ENCODE measurements at places on chromosomes 13 and 19. TPM values are rescaled to one million over a fixed set of nuclear protein-coding genes. Genes with fewer than 3 reads are reported as not detected.
A peak's percentile ranks its signal among the peaks of the same experiment; 100 is the strongest.

- H3K4me3 ChIP-seq = no peak overlapping the region
- H3K4me1 ChIP-seq = no peaks in the 10 kb centered on the region
- no peak overlapping the region for H3K27ac ChIP-seq
- DNase-seq = no peak
- H3K36me3 ChIP-seq = no peaks in the 10 kb centered on the region
- H3K27me3 ChIP-seq = no peaks in the 10 kb centered on the region
Observed at GRCh38 chr19:38213911-38214625, 10.0 kb downstream of the DPF1 start.

DNA sequence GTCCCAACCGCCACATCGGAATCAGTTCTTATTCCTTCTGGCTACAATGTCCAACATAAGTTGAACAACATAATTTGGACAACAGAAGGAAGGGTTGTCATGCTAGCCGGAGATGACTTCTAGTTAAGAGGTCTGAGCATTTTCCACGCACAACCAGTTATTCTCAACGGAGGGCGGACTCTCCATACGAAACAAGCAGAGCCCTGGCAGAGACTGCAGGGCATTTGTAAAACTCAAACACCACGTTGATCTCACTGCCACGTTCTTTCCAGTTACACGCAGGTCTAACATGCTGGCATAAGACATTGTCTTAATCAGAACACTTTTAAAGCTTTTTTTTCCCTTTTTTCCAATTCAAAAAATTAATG is 38.3 kb upstream of the DCUN1D2 start:
- no peak overlapping the region for H3K4me3 ChIP-seq
- no peaks in the 10 kb centered on the region for H3K27me3 ChIP-seq
- DNase-seq = no peak
- peaks cover 2% of the 10 kb centered on the region for H3K36me3 ChIP-seq
- H3K27ac ChIP-seq = no peak overlapping the region

DNA sequence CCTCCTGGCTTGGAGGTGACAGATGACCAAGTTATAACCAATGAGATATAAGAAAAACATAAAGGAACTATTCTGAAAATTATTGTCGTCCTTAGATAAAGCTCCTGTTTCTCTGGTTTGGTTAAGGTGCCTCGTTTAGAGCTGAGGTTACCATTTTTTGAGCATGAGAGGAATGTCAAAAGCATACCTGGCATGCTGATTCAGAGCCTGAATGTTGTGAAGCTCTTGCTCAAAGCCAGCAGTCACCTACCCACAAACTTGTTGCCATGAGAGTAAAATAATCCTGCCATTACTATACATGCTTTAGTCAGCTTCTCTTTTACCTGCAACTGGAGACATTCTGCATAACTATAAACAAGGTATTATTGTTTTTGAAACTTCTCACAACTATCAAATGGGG is 1116.2 kb downstream of the DIAPH3 start:
- no peaks in the 10 kb centered on the region for H3K4me1 ChIP-seq
- H3K27ac ChIP-seq = no peak overlapping the region
- DNase-seq = no peak

GRCh38 chr13:95547531-95548167 is 4.9 kb upstream of the CLDN10 start:
- no peak for DNase-seq
- no peak overlapping the region for H3K27ac ChIP-seq
- H3K27me3 ChIP-seq = no peaks in the 10 kb centered on the region
- H3K36me3 ChIP-seq = no peaks in the 10 kb centered on the region
- no peaks in the 10 kb centered on the region for H3K4me1 ChIP-seq
- no peak overlapping the region for H3K4me3 ChIP-seq

Gene NECTIN2
- total RNA-seq = 127 TPM

DNA sequence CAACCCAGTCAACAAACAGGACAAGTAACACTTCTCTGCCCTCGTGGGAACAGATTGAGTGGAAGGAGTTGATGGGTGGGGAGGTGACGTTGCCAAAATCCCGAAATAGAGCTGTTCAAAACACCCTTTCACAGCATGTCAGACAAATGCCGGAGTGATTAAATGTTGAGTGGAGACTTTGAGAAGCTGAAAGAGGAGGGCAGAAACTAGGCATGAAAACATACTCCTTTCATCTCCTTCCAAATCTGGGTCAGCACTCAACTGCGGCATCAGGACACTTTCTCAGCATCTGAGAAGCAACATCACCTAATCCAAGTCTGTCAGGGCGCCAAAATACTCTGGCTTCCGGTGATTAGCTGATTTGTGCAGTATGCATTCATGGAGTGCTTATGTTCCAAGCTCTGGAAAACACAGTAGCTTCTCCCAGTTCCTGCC is 51.5 kb upstream of the MRI1 start:
- H3K4me1 ChIP-seq = no peaks in the 10 kb centered on the region
- no peak overlapping the region for H3K4me3 ChIP-seq
- no peak overlapping the region for H3K27ac ChIP-seq
- H3K27me3 ChIP-seq = no peaks in the 10 kb centered on the region

GRCh38 chr19:33740811-33741396 is 55.8 kb upstream of the KCTD15 start:
- no peaks in the 10 kb centered on the region for H3K27me3 ChIP-seq
- H3K4me1 ChIP-seq = no peaks in the 10 kb centered on the region
- no peaks in the 10 kb centered on the region for H3K36me3 ChIP-seq
- H3K27ac ChIP-seq = no peak overlapping the region

Gene OR4F17
- total RNA-seq = not detected

- no peak for DNase-seq
- no peak overlapping the region for H3K27ac ChIP-seq
- H3K4me3 ChIP-seq = no peak overlapping the region
- H3K27me3 ChIP-seq = no peaks in the 10 kb centered on the region
- H3K4me1 ChIP-seq = peaks cover 13% of the 10 kb centered on the region
Observed at GRCh38 chr19:4911786-4912672, 2.7 kb downstream of the UHRF1 start.

Gene IZUMO2
- total RNA-seq = not detected

Gene PLIN5
- total RNA-seq = 149 TPM

- H3K4me3 ChIP-seq = no peak overlapping the region
- no peak for DNase-seq
- no peaks in the 10 kb centered on the region for H3K4me1 ChIP-seq
- no peaks in the 10 kb centered on the region for H3K36me3 ChIP-seq
- no peaks in the 10 kb centered on the region for H3K27me3 ChIP-seq
Observed at GRCh38 chr13:37364007-37364406, 234.6 kb downstream of the POSTN start.

Gene CCDC8
- total RNA-seq = 0.51 TPM

DNA sequence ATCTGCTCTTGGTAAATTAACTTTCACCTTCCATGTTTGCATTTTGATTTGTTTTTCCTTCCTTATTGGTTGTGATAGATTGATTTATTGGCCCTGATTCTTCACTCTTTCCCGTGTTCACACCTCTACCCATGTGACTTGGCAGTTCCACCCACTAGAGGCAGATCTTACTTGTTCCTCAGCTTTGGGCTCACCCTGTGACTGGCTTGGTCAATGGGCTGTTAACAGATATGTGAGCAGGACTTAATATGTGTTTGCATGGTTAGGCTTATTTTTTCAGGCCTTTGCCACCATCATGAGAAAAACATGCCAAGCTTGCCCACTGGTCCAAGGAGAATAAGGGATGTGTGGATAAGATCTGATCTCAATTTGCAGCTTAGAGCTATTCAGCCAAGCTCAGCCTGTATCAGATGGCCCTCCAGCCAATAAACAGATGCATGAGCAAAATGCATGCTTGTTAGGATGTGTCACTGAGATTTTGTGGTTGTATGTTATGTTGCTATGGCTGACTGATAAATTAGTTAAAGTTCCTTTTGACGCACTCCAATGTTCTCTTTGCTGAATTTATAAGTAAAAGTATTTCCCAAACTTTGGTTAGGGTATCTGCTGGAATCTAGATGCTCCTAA is 48.0 kb downstream of the RGCC start:
- no peak overlapping the region for H3K27ac ChIP-seq
- no peak overlapping the region for H3K4me3 ChIP-seq
- no peaks in the 10 kb centered on the region for H3K27me3 ChIP-seq
- no peak for DNase-seq
- H3K4me1 ChIP-seq = no peaks in the 10 kb centered on the region

Gene LONP1
- 65.8 TPM for total RNA-seq

GRCh38 chr13:84831666-84832657 is 949.7 kb upstream of the SLITRK1 start:
- no peaks in the 10 kb centered on the region for H3K27me3 ChIP-seq
- no peak overlapping the region for H3K4me3 ChIP-seq
- no peak overlapping the region for H3K27ac ChIP-seq
- no peaks in the 10 kb centered on the region for H3K36me3 ChIP-seq

DNA sequence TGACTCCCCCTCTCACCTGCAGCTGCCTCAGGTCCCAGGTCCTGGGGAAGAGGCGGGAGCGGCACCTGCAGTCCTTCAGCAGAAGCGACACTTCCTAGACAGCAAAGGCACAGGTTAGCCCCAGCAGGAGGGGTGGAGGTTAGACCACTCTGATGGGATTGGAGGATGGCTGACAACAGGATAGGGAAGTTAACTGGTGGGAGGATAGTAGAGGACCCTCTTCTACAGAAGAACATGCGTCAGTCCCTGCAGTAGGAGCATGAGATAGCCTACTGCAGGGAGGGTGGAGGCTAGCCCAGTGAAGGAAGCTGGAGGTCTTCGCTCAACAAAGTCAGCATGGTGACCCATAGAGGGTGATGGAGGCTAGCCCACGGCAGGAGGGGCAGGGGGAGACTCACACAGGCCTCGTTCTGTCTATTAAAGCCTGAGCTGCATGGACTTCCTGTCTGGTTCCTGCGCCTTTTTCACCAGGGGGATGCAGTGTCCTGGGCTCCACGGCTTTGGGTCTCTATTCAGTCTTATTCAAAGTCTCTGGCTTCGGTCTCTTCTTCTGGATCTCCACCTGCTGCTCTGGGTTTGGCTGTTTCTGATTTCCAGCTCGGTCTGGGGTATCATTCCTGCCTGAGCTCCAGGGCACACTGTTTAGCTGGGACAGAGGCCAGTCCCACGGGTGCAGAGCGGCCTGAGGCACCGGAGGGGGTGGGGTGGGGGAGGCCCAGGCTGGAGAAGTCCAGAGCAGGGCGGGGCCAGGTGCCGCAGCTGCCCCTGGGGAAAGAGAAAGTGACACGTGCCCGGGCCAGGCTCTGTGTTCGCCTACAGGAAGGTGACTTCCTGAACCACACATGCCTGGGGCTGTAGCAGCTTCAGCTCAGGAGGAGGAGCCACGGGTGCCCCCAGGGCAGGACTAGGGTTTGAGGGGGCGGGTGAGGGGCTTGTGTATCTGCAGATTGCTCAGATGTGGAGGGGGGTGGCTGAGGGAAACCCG is 7.3 kb downstream of the IFNL3 start:
- H3K27me3 ChIP-seq = no peaks in the 10 kb centered on the region
- no peaks in the 10 kb centered on the region for H3K4me1 ChIP-seq
- DNase-seq = peak; percentile 90
- no peak overlapping the region for H3K27ac ChIP-seq
- no peaks in the 10 kb centered on the region for H3K36me3 ChIP-seq

Gene SOX1
- total RNA-seq = not detected

Gene MISP3
- total RNA-seq = 6.6 TPM

DNA sequence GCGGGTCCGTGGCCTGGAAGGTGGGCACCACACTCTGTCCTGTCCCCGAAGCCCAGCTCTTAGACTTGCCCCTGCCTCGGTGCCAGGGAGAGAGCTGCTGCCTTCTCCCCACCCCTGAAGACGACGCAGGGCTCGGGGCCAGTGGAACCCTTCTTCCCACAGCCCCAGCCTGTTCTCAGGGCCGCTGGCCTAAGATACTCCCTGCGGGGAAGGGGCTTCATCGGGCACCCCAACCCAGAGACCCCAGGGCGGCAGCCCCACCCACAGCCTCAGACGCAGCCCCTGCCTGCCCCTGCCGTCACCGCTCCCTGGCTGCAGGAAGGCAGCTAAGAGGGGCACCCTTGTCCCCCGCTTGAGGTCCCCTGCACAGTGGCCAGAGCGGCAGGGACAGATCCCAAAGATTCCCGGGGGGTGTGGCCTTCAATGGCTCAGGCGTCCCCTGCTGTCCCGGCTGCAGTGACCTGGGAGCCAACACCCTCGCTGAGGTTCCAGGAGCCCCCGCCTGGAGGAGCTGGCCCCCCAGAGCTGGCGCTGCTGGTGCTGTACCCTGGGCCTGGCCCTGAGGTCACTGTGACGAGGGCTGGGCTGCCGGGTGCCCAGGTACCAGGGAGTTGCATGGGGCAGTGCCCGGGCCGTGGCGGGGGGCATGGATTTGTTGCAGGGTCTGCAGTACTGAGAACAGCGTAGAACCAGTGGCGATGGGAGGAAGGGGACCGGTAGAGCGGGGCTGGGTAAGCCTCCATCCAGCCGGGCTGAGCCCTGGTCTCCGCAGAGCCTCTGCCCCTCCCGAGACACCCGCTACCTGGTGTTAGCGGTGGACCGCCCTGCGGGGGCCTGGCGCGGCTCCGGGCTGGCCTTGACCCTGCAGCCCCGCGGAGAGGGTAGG is 1.0 kb downstream of the AMH start:
- no peak for DNase-seq
- no peaks in the 10 kb centered on the region for H3K4me1 ChIP-seq
- no peak overlapping the region for H3K4me3 ChIP-seq
- H3K36me3 ChIP-seq = peaks cover 18% of the 10 kb centered on the region
- no peak overlapping the region for H3K27ac ChIP-seq

DNA sequence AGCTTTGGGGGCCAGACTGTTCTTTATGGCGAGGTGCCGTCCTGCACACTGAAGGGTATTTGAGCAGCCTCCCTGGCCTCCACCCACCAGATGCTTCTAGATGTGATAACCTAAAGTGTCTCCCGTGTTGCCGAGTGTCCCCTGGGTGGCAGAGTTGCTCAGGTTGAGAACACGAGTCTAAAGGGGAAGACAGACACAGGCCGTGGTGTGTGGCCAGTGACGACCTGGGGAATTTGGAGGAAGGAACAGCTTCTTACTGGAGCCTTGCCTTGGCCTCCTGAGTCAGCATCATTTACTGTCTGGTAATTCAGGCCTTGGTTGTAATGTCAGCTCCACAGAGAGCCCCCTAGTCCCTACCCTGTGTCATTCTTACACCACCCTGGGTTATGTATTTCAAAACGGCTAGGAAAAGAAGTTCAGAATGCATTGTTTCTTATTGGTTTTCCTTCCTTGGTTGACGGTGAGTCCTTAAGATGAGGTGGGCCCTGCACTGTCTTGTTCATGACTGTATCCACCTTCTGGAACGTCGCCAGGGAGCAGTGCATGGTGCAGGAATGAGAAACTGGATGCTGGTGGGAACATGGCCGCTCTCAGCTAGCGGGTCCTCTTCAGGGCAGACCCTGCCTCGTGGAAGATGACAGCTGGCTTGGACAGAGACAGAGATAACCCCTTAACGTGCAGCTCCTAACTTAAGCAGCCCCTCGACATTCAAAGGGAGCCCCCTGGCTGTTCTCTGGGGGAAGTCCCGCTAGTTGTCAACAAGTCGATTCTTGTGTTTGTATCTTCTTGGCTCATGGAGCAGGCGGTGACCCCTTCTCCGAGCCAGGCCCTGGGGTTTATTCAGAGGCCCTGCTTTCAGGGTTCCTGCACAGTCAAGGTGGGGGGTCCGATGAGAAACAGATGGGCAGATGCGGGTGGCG is 7.2 kb downstream of the SIN3B start:
- H3K27ac ChIP-seq = no peak overlapping the region
- no peak overlapping the region for H3K4me3 ChIP-seq
- DNase-seq = no peak
- no peaks in the 10 kb centered on the region for H3K27me3 ChIP-seq
